Activated T-helper 1 cell treated with anti-CD3 and anti-CD28 coated beads, Interleukin-2, amount 50 U/mL, for 16 hours (primary cell): ENCODE measurements at places on chromosomes 7 and 10.

GRCh38 chr7:75955331-75955955 is 39.0 kb downstream of the TMEM120A start:
- no peak for DNase-seq

- DNase-seq: no peak
Measured at GRCh38 chr7:104946338-104946737, 67.7 kb upstream of the KMT2E start.

GRCh38 chr10:69869291-69869961 is 67.7 kb downstream of the COL13A1 start:
- DNase-seq: no peak

GRCh38 chr10:34737772-34738169 is 77.3 kb downstream of the PARD3 start:
- DNase-seq: no peak

- no peak for DNase-seq
Measured at GRCh38 chr7:74525881-74526280, 72.2 kb downstream of the GTF2IRD1 start.

DNA sequence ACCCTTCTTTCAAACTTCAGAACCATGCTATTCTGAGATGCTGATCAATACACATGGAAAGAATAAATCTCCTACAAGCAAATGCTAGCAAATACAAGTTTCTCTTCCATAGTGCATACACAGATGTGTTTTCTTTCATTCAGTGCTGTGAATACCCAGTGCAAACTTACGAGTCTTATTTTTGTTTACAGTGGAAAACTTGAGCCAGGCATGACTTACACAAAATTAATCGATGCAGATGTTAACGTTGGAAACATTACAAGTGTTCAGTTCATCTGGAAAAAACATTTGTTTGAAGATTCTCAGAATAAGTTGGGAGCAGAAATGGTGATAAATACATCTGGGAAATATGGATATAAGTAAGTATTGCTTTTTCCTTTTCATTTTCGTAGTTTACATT is 48.8 kb downstream of the PNLIPRP3 start:
- no peak for DNase-seq

- no peak for DNase-seq
Measured at GRCh38 chr7:16396766-16397500, 24.4 kb downstream of the CRPPA start.

- DNase-seq: no peak
Measured at GRCh38 chr7:82625377-82625776, 181.8 kb upstream of the CACNA2D1 start.

- no peak for DNase-seq
Measured at GRCh38 chr7:21543528-21544302, 876 bp downstream of the DNAH11 start.

GRCh38 chr10:10294881-10295529 is 722.7 kb upstream of the CELF2 start:
- DNase-seq: no peak

DNA sequence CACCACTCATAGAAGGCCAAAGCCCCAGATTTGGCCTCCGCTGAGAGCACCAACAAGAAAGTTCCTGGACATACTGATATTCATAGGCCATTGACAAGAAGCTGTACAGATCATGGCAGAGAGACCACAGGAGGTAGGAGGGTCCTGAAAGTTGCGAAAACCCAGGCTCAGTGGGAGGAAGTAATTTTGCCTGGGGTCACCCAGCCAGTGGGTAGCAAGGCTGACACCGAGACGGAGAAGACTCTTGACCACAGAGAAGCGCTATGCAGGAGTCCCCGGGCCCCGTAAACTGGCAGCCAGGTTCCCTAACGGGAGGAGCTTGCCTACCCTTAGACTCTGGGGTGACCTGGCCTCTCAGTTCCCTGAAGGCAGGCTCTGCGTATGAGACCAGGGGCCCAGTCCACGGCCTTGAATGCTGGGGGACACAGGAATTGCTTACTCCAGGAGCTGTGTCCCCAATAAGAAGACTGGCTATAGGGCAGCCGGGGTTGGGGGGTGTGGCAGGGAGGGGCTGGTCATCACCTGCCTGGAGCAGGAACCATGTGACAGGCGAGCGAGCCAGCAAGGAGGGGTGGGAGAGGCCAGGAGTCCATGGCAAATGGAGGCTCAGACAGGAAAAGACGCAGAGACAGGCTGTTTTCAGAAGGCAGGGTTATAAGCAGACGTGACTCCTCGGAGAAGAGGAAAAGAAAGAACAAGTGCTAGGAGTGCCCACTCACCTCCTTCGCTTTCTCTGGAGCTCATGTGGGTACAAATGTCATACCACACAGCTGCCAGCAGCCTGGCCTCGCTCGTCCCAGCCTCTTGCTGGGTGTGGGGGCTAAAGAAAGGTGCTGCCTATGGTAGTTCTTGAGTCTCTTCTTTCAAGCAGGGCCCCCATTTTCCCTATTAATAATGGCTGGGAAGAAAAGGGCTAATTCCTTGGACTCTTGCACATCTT is 24.6 kb upstream of the NPFFR1 start:
- no peak for DNase-seq

- DNase-seq: no peak
Measured at GRCh38 chr10:2791774-2792443, 275.4 kb upstream of the PFKP start.

DNA sequence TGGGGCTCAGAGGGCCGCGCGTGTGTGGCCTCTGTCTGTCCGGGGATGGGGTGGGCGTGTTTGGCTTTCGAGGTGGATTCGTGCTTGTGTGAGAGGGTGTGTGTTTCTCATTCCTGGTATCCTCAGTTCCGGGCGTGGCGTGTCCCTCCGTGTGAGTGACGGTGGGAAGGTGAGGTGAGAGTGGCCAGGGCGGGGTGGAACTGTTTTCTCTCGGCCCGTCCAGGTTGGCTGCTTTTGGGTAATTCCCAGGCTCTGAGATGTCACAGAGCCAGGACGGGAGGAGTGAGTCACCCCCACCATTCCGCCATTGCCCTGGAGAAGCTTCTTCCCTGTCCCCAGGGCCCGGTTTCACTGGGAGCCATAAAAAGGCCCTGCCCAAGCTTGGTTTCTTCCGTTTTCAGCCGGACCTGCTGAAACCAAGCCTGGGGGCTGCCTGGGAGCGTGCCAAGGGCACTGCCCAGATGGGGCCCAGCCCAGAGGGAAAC is 21.3 kb upstream of the CLDN4 start:
- no peak for DNase-seq

GRCh38 chr10:112510384-112510783 is 63.4 kb downstream of the VTI1A start:
- no peak for DNase-seq
